ENCODE measurements at places on chromosomes 6 and 20.

- DNase-seq: no peak
These were observed 340.7 kb downstream of the LMBRD1 start for GRCh38 chr6:69456086-69456485.

- no peak for DNase-seq
These were observed 73.8 kb upstream of the GATA5 start for GRCh38 chr20:62549499-62550086.

GRCh38 chr6:125597411-125598253 is 151.8 kb upstream of the HEY2 start:
- no peak for DNase-seq

DNA sequence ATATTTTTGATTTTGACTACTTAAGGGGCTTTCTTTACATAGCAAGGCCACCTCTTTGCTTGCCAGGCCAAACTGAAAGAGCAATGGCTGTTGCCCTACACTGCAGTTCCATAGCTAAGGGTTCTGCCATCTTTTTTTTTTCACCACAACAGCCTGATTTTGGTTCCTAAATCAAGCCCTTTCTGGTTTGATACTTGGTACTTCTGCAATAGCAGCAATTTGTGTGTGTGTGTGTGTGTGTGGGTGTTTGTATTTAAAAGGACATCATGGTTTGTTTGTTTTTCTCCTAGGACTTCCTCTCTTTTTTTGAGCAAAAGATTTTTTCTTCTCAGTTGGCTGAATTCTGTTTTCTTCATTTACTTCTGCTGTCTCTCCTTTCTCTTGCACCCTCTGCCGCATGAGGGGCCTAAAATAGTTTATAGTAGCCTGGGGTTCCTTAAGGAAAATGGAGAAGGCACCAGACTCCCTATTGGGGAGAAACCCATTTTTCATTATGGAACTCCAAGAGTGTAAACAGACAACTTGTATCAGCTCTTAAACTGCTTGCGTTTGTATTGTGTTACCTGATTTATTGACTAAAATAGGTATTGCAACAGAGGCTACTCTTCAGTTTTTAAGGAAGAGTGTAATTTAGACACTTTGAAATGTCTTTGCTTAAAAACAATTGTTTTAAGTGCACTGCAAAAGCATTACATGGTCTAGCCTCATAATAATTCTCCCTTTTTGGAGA is 12.2 kb upstream of the GCLC start:
- DNase-seq: no peak

DNA sequence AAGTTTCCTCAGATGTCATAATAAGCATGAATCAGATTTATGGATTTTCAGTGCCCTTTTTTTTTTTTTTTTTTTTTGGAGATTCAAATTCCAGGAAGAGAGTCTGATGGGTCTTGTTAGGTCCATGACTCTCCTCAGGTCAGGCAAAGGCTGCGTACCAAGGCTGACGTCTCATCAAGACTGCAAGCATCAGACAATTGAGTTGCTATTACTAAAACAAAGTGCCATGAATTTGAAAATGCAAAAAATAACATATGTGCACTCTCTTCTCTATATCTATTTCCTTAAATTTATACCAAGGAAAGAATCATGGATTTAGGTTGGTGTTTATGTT is 134.7 kb downstream of the FAM83B start:
- DNase-seq: no peak

DNA sequence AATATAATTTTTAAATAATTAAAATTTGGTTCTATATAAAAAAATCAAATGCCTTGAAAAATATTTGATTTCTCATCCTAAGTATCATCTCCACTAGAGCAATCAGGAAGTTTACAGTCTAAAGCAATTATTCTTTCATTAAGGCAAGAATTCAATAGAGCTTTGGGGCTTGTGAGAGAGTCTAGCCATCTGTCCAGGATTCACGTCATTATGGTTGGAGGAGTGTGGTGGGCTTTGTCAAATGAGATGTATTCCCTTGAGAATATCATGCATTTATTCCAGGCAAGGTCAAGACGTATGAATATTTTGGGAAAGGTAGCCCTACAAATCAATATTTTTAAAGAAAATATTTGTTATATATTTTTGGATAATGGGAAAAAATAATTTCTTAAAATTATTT is 132.4 kb downstream of the ELOVL4 start:
- no peak for DNase-seq

DNA sequence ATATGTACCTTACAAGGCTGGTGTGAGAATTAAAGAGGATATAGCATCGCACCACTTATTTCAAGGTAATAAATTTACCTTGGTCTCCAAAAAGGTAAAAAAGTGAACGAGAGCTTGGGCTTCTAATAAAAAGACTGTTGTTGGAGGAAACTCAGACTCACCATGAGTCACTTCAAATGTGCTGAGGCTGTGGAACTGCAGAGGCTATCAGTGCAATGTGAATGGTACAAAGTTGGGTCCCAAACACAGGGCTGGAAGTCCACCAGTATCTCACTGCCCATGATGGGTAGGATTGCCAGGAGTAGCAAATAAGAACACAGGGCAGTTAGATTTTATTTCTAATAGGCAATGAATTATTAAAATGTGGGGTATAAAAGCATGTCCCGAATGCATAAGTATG is 200.6 kb downstream of the MAFB start:
- DNase-seq: no peak

DNA sequence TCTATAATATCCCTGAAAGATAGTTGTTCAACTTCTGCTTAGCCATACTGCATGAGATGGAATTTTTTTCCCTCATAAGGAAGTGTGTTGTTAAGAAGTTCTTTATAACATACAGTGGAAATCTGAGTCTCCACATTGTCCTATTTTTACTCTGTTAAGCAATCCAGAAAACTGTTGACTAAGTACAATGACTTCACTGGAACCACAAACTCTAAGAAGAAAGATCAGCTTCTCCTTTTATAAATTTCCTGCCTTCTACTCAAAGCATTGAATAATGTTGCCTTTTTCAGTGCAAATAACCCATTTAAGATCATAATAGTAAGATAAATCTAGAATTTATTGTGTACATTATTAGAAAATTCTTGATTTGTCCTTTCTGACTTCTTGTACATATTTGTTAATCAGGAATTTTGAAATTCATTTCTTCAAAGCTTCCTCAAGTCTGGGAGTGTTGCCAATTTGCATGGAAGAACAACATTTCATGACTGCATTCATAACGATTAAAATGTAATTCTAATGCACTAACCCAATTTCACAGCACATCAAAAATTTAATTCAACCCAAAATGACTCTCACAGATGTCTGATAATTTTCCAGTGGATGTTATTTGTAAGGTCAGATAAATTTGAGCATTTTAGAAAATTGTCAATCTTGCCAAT is 45.6 kb upstream of the ANKEF1 start:
- no peak for DNase-seq

DNA sequence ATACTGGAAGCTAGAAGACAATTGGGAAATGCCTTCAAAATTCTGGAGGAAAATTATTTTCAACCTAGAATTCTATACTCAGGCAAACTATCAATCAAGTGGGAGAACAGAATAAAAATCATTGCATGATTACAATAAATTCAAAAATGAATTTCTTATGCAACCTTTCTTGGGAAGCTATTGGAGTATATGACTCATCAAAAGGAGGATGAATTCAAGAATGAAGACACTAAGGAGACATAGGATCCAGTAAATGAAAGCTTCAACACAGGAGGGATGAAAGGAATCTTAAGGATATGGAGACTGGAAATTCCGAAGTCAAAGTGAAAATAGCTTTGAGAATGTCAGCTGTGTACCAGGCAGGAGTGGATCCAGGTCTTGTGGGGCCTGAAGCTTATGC is 12.6 kb upstream of the UBR2 start:
- no peak for DNase-seq

Data from vagina (tissue), 2 donors.